Stimulated activated effector memory CD8-positive, alpha-beta T cell treated with anti-CD3 and anti-CD28 coated beads, Interleukin-12 subunit alpha, Interleukin-12 subunit beta, amount 100 ng/mL, for 72 hours (primary cell): ENCODE measurements at places on chromosomes 4 and X.

DNA sequence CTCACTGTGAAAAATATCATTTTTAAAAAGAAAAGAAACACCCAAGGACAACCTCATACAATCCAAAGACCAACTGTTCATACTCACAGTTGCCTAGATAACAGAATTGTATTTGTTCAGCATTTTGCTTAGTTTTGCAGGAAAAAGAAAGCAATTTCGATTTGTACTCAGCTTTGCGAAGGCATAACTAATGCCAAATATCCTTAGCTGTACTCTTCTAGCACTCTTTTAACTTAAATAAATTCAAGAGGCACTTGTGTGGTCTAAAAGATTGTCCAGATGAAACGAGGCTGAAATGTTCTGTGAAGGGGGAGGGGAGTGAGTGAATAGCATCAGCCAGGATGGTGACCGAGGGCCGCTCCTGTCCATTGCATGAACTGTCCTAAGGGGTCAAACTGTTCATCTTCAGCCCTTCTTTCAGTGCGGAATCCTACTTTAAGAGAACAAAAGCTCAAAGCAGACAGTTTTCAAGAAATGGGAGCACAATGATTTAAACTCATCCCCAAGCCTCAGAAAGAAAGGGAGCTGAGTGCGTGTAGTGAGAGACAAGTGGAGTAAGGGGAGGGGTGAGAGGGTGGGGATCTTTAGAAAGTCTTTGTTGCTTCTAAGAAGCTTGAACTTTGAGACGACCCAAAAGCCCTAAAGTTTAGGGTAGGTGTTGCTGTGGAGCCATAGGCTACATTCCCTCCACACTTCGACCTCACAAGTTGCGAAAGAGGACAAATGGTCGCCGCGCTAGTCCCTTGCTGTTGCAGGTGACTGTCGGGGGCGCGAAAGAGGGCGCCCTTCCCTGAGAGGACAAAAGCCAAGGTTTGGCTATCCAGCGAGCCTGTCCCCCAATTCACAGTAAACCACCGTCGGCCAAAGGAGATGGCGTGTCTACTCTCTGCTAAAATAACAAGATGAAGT lies 4.0 kb upstream of the NEUROG2 start:
- no peak for DNase-seq

GRCh38 chr4:182354867-182355266 lies 111.7 kb downstream of the TENM3 start:
- no peak for DNase-seq

DNA sequence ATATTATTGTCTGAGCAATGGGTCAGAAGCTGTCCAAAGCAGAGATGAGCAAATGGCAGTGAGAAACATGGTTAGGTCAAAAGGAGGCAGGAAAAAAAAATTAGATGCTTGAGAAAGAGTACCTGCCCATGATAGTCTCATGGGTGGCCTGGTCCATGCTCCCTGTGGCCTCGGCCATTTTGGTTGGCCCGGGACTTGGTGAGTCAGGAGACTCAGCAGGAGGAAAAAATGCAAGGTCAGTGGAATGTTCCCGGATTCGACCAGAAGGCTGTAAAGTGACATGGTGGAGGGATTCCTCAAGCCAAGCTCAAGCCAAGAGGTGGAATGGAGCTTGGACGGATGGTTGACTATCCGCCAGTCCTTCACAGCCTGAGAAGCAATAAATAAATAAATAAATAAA lies 236.7 kb downstream of the ASMT start:
- DNase-seq: no peak

GRCh38 chr4:184952522-184952921 lies 65.8 kb upstream of the HELT start:
- DNase-seq: no peak

DNA sequence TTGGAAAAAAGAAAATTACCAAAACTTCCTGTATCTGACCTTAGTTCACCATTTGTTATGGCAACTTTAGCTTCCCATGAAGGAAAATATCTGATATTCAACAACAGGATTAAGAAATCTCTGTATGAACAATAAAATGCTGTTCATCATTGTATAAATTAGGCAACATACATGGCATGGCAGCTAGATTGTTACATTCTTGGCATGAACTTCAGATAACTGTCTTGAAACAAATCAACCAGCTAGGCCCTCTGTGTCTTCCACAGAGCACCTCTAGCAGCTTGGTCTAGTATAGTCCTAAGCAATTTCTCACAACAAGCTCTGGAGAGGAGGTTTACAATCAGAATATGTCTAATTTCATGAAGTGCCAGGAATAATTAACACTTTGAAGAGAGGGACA lies 105.4 kb upstream of the PCDH7 start:
- DNase-seq: no peak

- no peak for DNase-seq
Measured at GRCh38 chrX:44778254-44778653, 65.6 kb upstream of the DUSP21 start.

DNA sequence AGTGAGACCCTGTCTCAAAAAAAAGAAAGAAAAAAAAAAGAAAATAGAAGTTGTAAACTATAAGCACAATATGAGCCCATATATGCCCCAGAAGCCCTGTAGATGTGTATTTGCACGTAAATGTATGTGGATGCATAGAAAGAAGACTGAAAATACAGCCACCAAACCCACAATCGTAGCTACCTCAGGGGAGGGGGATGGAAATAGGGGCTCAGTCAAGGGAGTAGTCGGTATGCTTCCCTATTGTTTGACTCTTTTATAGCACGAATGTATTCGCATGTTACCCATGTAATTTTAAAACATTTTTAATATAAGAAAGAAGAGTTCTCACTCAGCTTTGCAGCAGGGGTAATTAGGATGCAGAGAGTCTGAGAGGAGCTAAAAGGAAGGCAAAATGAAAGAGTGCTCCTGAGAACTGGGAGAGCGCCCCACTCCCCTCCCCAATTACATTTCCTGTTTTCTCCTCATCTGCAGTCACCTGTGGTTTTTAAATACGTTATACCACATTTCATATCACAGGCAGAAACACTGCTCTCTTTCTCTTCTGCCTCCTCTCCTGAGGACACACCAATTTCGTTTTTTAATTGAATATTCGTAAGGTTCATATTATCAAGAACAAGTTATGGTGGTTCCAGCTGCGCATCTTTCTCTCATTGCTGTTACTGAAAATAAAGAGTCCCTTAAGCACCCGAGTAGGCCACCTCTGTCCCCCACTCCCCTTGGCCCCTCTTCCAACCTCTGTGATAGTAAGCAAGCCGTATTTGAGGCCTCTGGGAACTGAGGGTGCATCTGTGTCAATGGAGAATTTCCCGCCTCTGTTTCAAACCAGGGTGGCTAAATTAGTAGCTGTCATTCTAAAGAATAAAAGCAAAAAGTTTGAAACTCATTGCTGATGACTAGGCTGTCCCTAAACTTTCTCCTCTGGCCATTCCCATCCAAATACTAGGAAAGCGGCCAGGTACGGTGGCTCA lies 10.7 kb downstream of the SEPTIN6 start:
- DNase-seq: peak; percentile 51

DNA sequence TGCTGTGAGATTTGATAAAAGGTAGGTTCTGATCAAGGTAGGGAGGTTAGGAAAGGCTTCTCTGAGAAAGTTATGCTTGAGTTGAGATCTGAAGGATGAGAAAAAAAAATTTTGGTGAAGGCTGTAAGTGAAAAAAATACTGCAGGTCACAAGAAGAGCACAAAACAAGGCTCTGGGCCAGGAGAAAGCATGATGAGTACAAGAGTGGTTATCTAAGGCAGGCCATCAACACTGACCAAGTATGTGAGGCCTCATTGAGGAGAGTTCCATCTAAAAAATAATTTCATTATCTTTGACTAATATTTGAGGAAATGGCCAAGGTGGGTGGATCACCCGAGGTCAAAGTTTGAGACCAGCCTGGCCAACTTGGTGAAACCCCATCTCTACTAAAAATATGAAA lies 71.6 kb upstream of the SLC4A4 start:
- no peak for DNase-seq

- no peak for DNase-seq
Measured at GRCh38 chr4:5143940-5144339, 92.7 kb downstream of the STK32B start.

- DNase-seq: no peak
Measured at GRCh38 chr4:48976041-48976440, 10.0 kb upstream of the CWH43 start.

DNA sequence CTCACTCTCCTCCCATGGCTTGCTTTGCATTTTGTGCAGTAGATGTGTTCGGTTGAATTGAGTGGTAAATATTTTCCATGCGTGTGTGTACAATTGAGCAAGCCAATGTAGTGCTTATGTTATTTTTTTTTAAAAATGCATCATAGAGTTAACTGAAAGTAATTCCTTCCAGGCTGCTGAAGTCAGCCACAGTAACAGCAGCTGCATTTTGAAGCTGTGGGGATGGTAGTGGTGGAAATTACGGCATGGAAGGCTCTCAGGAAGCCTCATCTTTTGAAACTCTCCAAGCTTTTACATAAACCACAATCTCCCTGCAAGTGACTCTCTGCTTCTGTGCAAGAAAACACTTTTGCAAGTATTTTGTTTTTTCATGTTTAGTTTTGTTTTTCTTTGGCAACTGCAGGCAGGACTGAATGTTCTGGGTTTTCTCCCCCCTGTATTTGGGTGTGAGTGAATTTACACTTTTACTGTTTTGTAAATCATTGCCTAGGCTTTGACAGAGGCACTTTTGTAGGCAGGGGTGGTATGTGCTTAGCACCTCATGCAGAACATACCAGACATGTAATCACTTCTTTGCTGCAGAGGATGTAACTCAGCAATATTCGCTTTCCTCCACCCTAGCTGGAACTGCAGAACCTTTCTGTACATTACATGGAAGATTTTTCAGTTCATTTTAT lies 56.2 kb downstream of the LRRC66 start:
- DNase-seq: no peak

GRCh38 chrX:53422861-53423306 lies at the start of gene RIBC1:
TSS of gene RIBC1 (plus strand) at chrX:53422873. CDS start at chrX:53426277, 3,404 bp downstream.
- no peak for DNase-seq

DNA sequence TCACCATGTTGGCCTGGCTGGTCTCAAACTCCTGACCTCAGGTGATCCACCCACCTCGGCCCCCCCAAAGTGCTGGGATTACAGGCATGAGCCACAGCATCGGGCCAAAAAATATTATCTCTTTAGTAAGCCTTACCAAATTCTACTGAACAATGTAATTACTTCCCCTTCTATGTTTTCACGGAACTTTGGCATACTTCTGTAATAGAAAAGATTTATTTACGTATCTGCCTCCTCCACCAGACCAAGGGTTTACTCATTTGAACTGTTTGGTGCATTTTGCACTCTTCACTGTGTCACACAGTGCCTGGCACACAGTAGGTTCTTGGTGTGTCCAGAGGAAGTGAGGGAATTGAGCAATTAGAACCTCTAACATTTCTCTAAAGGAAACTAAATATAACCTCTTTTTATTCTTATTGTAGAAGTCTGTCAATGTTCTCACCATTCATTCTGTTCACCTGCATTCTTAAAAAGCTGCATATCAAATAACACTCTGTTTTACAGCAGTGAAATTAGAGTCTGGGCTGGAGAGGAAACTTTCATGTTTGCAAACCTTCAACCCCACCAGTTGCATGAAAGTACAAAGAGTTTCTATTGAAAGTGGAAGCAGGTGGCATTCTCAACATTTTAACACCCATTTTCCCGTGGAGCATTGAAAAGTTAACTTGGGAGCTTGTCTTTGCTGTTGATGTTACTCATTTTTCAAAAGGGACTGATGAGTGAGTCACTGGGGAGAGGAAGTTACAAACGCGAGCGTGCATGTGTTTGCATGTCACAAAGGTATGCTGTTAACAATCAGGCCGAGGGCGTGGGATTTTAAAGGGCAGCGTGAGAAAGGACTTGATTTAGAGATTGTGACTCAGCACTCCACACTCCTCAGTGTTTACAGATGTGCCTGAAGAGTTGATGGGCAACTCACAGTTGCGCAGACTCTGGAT lies 314.1 kb downstream of the STK32B start:
- DNase-seq: no peak

GRCh38 chr4:185464887-185465286 lies 6.6 kb downstream of the CCDC110 start:
- DNase-seq: no peak

GRCh38 chrX:153845195-153845594 lies 14.9 kb upstream of the PDZD4 start:
- no peak for DNase-seq

DNA sequence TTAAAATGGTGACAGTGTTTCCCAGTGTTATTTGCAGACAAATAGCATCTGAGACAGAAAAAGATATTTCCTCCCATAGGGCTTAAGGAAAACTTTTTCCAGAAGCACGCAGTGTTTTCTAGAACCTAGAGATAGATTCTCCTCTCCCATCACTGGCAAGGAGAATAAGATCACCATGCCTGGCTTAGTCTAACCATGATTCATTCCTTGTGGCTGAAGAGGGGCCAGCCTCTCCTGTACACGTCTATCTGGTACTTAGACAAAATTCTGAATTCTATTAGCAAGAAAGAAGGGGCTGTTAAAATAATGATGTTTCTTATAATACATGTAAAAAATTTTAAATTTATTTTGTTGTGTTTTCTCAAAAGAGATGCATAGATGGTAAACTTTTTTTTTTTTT lies 296.1 kb upstream of the LDB2 start:
- no peak for DNase-seq

- no peak for DNase-seq
Measured at GRCh38 chrX:74453178-74453577, 31.9 kb downstream of the SLC16A2 start.

GRCh38 chrX:42946544-42947194 lies 168.7 kb upstream of the PPP1R2C start:
- no peak for DNase-seq

GRCh38 chrX:150602296-150602695 lies 33.9 kb downstream of the MTM1 start:
- DNase-seq: no peak

GRCh38 chr4:128311659-128312403 lies 24.2 kb upstream of the PGRMC2 start:
- DNase-seq: no peak

- no peak for DNase-seq
Measured at GRCh38 chr4:158825433-158826036, 56.7 kb downstream of the FNIP2 start.
